Caco-2 (cell line): ENCODE measurements at places on chromosomes 16 and 17.

- DNase-seq, result no peak
Observed at GRCh38 chr17:75847614-75848522, 3.7 kb upstream of the UNC13D start.

DNA sequence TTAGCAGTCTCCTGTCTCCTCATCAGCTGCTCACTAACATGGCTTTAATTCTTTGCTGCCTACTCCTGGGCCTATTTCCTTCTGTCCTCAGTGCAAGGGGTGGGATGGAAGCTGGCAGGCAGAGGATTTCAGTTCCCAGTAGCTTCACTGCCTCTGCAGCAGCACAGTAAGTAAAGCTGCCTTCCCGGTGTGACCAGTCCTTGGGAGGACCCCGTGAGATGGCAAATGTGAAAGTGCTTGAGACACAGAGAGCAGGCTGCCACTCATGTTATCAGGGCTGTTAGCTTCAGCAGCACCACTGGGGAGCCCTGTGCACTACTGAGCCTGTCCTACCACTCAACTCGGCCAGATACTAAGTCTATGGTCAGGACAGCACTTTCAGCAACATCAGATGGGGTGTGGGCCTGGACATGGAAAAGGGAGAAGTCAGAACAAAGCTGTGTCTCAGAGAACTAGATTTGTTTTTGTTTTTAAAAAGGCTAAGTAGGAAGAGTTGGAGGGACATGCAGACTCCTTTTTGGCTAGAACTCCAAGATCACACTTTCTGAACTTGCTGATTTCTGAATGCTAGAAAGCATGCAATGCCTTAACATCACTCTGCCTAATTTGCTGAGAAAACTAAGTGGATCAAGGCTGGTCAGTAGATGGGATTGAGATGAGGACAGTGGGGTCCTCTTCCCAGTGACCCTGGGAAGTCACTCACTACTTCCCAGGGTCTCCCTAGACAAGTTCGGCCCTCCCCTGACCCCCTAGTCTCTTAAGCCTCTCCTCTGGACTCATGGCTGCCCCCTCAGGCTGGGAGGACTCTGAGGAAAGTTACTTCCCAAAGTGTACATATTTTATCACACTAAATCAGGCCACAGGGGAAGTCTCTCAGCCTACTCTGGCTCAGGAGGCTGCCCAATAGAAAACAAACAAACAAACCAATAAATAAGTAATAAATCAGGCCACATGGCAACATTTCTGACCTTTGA lies 1.1 kb downstream of the ACSF2 start:
- peak; percentile 87 for DNase-seq

- DNase-seq, result no peak
Observed at GRCh38 chr16:35909351-35909954, 2450.0 kb downstream of the TP53TG3F start.

DNA sequence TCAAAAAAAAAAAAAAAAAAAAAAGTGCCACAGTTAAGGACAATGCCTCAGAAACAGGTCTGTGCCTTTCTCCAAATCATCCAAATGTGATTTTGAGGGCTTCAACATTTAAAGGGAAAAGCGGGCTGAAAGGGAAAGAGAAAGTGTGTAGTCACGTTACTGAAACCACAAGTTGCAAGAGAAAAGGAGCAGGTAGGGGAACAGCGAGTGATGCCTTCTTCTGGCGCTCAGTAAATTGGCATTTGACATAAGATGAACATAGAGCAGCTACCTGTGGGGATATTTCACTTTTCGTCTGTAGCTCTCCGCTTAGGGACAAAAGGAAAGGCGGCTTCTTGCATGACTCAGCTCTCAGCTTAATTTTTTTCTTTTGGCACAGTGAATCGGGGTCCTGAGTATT lies 11.1 kb downstream of the CMTM2 start:
- no peak for DNase-seq

DNA sequence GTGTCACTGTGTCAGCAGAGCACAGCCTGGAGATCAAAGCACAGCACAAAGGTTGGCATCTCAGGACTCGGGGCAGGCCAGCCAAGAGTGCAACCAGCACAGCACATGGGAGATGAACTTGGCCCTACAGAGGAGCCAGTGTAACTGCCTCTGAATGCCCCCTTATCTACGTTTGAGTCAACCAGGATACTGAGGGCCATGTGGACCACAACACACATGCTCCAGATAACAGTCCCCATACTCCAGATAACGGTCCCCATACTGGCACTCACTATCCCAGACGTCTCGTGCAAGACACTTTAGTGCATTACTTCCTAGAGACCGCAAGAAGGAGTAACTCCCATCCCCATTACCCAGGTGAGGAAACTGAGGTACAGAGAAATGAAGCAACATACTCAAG lies 88.2 kb downstream of the XYLT1 start:
- no peak for DNase-seq

GRCh38 chr17:82751171-82751570 lies 694 bp upstream of the TBCD start:
- DNase-seq, result no peak

DNA sequence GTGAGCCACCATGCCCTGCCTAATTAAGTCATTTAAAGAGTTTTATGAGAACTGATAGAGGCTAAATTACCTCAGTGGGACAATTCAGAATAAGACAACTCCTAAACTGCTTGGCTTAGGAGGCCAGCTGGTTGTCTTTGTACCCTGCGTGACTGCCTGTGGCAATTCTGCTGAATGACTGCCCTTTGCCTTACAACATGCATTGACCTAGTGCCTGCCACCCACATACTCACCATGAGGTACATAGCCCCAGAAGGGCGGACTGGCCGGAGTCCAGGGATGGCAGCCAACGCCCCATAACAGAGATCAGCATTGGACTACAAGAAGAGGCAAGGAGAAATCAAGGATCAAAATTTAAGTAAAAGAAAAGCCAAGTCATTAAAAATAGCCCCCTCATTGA lies 7.3 kb downstream of the TAT start:
- no peak for DNase-seq

DNA sequence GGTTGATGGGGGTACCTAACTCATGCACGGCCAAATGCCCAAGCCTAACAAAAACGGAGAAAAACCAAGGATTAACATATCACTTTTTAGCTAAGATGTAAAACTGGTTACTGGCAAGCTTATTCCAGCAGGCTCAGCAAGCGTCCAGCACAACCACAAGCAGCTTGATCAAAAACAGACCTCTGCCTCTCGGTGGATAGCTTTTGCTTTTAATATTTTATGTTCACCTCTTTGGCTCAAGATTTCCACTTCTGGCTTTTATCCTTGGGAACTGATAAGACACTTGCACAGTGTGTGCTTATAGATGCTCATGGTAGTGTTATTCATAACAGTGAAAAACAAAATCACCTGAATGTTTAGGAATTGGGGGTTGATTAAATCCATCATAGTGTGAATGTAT lies 206.9 kb upstream of the CACNG5 start:
- no peak for DNase-seq

DNA sequence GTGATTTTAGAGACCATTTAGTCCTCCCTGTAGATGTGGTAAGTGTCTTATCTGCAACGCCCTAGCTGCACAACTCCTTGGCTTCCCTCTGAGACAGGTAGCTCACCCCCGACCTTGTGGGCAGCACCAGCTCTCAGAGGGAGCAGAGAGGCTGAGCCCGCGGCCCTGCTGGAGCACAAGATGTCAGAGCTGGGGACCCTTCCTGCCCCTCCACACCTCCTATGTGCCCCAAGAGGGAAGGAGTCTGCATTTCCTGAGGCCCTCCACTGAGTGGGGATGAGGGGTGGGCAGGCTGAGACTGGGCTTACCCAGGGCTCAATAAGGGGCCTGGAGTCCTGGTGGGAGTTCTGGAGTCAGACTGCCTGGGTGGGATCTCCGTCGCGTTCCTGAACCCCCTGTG lies 12.2 kb upstream of the ADGRG1 start:
- DNase-seq, result peak; percentile 16

DNA sequence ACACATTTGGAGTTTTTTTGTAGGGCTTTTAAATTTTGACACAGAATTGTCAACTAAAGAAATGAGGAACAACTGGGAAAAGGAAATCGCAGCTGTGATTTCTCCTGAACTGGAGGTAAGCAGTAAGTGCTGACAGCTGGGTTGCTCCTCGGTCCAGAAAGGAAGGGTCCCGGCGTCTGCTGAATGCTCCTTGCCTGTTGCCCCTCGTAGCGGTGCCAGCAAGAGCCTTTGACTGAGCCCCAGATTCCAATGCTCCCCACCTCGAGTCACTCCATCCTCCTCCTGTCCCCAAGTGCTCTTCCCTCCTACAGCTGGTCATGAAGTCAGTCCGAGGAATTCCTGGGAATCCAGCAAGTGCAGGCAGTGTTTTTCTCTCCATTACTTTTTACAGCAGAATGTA lies 32.0 kb upstream of the ENDOV start:
- DNase-seq, result peak; percentile 2

DNA sequence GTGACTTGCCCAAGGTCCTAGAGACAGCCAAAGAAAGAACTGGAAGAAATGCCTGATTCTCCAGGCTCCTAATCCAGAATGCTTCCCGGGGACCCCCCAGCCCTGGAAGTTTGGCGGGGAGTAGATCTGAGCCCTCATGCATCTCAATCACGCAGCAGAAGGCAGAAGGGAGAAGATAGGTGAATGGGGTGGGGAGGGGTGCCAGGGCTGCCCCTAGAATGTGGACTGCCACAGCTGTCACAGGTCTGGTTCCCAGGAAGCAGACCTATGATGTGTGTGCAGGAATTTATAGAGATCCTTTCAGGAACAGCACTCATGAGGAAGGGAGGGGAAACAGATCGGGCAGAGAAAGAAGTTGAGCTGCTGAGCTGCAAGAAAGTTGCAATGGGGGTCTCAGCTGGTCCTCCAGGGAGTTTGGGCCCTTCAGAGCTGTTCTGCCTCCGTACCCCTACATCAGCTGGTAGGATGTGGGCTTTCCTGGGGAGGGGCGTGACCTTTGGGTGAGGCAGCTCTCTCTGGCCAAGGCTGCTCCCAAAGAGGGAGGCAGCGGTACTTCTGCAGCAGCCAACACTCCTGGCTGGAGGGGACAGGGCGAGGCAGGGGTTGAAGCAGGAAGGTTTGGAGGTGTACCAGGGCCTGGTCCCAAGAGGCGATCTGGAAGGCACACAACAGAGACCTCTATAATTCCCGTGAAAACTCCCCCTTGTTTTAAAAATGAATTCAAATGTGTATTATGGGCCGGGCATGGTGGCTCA lies 43.4 kb downstream of the DNAH9 start:
- DNase-seq, result no peak

DNA sequence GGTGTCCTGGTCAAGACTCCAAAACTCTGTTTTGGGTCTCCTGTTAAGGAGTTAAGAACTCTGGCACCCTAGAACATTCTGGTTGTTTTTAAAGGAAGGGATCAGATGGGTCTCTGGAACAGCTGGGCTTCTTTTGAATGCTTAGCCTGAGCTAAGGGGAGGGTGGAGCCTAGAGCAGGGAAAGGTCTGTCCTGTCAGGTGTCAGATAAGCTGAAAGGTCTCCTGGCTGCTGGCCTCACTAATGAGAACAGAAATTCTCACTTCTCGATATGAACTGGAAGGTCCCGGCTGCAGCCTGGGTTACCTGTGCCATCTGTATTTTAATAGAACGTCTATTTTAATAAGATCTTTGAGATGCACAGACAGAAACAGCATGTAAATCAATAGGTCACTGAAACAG lies 69.0 kb downstream of the RAP1GAP2 start:
- DNase-seq, result no peak

DNA sequence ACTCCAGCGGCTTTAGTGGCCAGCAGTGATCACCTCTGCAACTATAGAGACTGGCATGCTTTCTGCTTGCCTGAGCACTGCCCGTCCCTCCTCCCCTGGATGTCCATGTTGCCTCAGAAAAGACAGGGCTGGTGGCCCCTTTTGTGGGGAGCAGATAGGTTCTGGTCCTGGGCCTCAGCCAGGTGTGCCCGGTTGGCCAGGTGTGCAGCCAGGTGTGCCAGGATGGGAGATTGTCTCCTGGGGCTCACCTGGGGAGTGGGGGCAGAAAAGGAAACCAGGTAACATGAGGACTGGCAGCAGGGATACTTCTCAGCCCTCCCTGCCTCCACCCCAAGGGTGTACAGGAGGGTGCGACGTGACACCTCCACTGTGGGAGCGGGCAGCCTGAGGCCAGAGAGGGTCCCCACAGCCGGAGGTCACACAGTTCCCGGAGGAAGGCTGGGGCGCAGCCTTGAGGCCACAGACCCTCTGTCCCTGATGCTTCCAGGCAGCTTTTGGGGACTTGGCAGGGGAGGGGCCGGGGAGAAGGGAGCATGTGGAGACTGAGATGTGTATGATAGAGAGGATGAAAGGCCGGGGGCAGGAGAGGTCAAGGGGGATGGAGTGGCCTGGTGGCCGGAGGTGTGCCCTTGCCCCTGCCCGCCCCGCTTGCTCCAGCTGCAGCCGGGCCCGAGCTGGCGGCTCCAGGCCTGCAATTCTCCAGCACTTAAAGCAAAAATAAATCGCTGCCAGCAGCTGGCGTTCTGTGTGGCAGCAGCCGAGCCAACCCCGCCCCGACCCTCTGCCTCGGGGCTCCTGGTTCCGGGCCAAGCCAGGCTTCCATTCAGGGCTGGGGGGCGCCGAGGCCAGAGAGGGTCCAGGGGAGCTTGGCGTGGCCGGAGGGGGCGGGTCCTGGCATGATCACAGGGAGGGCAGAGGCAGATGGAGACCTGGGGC lies 6.7 kb downstream of the KCNJ12 start:
- DNase-seq, result no peak

DNA sequence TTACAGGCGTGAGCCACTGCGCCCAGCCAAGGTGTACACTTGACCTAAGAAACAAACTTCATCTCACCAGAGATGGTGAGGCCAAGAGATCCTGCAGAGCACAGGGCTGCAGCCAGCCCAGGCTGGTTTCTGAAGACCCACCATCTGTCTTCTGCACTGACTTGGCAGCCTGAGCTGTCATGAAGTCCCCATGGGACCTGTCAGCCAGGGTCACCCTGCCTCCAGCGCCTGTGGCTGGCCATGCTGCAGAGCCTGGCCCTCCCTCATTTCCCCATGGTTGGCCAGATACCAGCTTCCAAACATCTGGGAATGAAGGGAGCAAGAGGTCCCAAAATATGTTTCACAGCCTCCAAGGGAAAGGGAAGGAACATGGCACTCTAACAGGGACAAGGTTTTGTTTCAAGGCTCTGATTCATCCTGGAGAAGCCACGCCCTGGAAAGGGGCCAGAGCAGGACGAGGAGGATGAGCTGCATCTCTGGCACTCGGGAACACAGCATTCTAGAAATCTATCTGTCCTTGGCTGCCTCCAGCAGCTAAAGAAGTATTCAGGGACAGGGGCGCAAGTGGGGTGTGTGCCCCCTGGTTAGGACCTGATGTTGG lies 45.3 kb downstream of the DDX19A start:
- DNase-seq, result no peak
